Foreskin keratinocyte (primary cell): ENCODE measurements at places on chromosomes 2 and 18.

DNA sequence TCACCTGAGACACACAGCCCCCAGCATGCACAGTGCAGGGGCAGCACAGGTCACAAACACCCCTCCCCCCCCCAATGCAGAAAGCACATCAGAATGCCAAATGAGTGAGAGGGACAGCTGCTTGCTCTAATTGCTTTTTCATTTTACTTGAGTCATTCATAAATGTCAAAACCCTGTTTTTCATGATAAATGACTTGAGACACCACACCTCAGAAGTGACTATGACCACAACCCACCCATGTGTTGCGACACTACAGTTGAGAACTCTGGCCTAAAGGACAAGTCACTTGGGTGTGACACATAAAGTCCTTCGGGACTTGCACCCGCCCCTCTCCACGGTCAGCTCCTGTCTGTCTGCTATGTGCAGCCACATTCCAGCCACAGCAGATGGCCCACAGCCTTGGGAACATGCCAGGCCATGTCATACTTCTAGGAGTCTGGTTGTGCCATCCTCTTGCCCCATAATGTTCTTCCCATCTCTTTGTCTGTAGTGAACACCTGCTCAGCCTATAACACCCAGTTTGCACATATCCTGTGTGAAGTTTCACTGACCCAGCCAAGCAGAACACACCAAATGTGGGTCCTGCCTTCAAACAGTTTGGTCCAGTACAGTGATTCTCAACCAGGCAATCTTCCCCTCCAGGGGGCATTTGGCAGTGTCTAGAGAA, 30.2 kb upstream of the RIOK3 start:
- peak; percentile 50 for DNase-seq

GRCh38 chr2:186590350-186590758, 498 bp downstream of the ITGAV start:
- peak; percentile 31 for DNase-seq

- DNase-seq: no peak
Observed at GRCh38 chr18:8623549-8624106, 14.4 kb downstream of the RAB12 start.

DNA sequence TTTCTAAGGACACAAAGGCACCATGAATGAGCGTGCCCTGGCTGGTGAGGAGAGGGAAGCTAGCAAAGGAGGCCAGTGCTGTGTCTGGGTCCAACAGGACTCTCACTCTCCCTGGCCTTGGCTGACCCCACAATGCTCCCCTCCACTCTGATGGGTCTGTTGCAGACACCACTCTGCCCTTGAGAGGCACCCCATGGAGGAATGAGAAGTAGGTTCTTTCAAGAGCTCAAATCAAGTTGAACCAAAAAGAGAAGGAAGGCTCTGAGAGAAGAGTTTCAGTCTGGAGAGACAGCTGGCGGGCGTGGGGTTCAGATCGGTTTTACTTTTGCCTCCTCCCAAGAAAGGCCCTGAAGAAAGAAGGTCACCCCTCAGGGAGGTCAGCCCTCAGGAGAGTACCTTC, 18.4 kb downstream of the TMEM247 start:
- no peak for DNase-seq

- DNase-seq: no peak
Observed at GRCh38 chr2:105437708-105438103, 38.9 kb upstream of the FHL2 start.

DNA sequence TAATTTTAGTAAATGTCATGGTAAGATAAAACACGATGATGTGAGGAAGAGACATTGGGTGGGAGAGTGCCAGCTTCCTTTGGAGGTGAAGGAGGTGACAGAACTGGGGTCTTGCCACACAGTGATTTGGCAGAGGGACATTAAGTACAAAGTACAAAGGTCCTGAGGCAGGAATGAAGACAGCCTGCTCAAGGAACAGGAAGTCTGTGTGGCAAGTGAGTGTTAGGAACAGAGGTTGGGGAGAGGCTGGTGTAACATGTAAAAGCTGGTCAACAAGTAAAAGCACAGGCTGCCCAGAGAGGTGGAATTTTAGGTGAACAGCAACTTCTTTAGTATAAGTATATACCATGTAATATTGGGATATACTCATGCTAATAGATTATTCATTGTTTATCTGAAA, 73.1 kb downstream of the INPP5D start:
- no peak for DNase-seq
